ENCODE measurements at places on chromosomes 3 and 15.

- no peak for DNase-seq
Observed at GRCh38 chr3:150543531-150543930, 2.8 kb downstream of the SERP1 start.

- DNase-seq = no peak
Observed at GRCh38 chr15:101121511-101122090, 130.2 kb downstream of the CHSY1 start.

GRCh38 chr15:64452988-64453688 lies 7.2 kb upstream of the ZNF609 start:
- DNase-seq = peak; percentile 87

GRCh38 chr3:136069933-136070332 lies 104.4 kb downstream of the PPP2R3A start:
- DNase-seq = no peak

DNA sequence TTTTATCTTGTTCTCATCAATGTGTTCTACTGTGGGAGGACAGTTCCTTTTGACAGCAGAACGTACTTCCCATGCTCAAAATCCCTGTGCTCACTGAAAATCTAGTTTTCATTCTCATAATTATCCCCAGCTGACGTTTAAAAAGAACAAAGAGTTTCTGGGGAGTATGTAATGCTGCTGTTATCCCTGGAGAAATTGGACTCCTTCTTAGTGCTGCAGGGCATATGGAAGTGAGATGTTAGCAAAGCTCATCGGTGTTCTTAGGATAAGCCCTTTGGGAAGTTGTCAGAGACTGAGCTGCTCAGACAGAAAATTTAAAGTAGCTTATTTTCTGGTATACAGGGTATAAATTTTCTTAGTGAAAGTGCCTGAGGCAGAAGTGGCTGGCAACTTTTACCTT lies 66.5 kb downstream of the CDAN1 start:
- no peak for DNase-seq
